ENCODE measurements at places on chromosomes 2 and 18.
A peak's percentile ranks its signal among the peaks of the same experiment; 100 is the strongest.

DNA sequence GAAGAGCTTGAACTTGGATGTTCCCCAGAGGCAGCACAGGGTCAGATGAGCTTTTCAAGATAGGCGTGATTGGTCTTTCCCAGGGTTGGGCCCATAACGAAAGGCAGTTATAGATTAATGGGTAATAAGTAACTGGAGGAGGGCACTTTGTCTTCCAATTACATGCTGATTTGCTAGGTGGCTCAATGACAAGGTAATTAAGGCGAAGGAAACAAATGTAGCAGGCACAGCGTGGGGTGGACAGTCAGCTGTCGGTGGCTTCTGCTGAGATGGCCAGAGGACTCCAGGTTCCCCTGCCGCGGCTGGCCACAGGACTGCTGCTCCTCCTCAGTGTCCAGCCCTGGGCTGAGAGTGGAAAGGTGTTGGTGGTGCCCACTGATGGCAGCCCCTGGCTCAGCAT, at the start of gene UGT1A4:
Gene UGT1A4, plus strand, starts transcription at position 185 of the 400 bp plus-strand sequence. Its CDS starts 85 bp downstream, at position 270.
- no peak for DNase-seq

GRCh38 chr2:45442026-45442425, 169.0 kb downstream of the SRBD1 start:
- no peak for DNase-seq

- no peak for DNase-seq
Measured at GRCh38 chr2:46293466-46293865, 3.7 kb upstream of the EPAS1 start.

DNA sequence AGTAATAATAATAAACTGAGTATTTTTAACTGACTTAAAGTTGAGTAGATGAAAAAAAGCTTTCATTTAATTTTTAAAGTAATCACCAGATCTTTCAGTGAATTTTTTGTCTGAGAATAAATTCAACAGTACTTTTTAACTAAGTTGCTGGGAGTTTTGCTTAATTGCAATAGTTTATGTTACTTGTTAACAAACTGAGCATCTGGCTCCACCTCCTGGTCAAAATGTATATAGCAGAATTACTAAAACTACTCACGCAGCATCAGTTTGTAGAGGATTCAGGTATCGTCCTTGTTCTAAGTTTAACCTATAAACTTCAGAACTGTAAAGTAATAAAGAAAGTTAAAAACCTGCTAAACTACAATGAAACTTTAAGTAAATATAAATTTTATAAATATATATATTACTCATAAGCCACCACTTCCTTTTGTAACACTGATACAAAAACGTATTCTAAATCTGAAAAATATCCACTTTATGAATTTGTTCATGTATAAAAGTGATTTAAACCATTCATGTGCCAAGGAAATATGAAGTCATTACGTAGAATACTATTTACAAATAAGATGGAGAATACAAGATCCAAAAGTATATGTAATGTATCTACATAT, 21.3 kb downstream of the NOL10 start:
- no peak for DNase-seq

GRCh38 chr2:1674276-1674675, 70.0 kb downstream of the PXDN start:
- no peak for DNase-seq

DNA sequence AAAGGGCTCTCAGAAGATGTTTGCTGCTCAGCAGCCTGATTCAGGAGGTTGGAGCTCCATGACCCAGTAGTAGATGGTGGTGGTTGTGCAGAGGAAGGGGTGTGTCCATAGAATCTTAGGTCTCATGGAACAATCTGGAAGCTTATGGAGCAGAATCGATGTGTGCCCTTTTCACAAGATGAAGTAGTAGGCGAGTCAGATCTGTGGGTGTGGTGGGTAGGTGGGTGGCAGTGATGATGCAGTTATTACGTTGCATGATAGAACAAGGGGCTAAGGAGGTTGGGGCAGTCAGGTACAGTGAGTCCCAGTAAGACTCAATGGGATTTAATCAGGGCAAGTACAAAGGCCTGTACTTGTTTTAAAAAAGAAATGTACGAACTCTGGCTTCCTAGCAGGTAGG, 9.1 kb downstream of the TET3 start:
- DNase-seq, result no peak

- DNase-seq, result no peak
Measured at GRCh38 chr2:37109523-37109922, 25.2 kb downstream of the GPATCH11 start.

- no peak for DNase-seq
Measured at GRCh38 chr2:234579231-234579962, 82.5 kb upstream of the ARL4C start.

DNA sequence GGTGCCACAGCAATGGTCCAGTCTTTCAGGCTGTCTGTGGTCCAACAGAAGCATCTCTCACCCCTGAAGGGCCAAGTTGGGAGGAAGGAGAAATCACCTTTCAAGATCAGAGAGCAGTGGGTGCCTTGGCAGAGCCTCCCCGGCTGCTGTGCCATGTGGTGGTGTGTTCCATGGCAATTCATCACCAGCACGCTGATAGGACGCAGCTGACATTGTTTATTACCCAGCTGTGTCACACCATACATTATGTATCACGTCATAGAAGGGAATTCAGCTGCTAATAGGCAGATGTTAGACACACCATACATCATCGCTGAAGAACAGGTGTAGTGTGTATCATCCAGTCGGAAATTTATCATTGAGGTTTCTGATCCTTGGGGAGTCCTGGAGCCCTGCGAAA, 29.6 kb upstream of the RPL31 start:
- no peak for DNase-seq

- no peak for DNase-seq
Measured at GRCh38 chr2:54879598-54880332, 156.3 kb downstream of the EML6 start.

DNA sequence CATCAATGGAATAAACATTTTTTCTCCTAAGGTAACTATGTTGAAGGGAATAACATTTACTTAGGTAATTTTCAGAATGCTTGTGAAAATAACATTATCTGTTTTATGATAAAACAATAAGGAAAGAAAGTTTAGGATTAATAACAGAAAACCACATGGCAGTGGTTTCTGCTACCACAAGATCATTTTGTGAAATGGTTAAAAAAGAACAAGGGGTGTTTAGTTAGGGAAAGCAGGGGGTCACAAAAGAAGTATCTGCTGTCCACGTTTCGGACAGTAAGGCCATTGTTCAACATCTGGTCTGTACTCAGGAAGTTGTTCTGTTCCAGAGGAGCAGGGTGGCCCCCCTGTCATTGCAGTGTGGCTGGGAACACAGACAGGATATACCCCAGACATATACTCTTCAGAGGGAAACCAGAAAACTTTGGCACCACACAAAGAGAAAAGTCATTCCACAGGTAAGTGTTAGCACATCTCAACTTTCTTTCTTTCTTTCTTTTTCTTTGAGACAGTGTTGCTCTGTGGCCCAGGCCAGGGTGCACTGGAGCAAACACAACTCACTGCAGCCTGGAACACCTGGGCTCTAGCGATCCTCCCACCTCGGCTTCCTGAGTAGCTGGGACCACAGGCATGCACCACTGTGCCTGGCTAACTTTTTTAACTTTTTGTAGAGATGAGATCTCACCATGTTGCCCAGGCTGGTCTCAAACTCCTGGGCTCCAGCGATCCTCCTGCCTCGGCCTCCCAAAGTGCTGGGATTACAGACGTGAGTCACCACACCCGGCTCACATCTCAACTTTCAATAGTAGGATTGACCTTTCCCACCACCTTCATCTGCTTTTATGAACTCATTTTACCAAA, 14.8 kb upstream of the ARL5A start:
- no peak for DNase-seq

DNA sequence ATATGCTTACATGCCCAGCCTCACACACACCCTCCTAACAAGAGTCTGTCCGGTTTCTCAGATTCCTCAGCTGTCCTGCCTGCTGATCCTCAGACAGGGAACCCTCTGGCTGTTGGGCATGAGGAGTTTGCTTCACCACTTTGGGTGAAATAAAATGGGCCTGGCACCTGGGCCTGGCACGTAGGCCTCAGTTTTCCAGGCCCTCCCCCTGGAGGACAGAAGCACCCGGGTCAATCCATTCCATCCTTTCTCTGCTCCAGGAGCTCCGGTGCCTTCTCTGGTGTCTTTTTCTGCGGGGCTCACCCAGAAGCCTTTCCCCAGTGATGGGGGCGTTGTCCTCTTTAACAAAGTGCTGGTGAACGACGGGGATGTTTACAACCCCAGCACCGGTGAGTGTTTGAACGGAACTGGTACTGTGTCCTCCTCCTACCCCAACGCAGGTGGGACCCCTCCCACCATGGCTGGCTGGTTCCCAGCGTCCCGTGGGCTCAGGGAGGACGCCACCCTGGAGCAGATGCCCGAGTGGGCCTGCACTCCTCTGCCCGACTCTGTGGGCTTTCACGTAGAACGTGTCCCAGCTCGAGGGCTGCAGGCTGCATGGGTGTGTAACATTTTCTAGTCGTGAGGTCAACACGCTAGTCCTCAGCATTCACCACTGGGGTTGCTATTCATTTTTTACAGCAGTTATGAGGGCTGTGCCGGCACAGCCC, 62.8 kb downstream of the EMILIN2 start:
- DNase-seq, result peak; percentile 39

- DNase-seq, result no peak
Measured at GRCh38 chr2:134777593-134777992, 58.8 kb upstream of the TMEM163 start.

DNA sequence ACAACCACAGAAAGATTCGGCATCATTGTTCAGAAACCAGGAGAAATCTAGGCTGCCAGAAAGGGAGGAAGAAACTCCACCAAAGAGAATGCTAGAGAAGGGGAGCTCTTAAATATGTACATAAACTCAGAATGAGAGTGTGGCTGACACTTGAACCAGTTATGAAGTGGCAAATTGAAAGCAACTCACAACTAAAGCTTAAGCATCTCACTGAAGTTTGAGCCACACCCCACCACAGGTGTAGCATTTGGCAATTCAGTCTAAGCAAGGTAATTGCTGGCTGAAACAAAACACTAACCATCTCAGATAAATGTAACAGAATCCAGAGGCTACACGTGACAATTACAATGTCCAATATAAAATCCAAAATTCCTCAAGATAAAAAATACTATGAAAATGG, 168.4 kb downstream of the DOK6 start:
- no peak for DNase-seq
